ENCODE measurements at places on chromosomes 2 and 18.
A peak's percentile ranks its signal among the peaks of the same experiment; 100 is the strongest.

DNA sequence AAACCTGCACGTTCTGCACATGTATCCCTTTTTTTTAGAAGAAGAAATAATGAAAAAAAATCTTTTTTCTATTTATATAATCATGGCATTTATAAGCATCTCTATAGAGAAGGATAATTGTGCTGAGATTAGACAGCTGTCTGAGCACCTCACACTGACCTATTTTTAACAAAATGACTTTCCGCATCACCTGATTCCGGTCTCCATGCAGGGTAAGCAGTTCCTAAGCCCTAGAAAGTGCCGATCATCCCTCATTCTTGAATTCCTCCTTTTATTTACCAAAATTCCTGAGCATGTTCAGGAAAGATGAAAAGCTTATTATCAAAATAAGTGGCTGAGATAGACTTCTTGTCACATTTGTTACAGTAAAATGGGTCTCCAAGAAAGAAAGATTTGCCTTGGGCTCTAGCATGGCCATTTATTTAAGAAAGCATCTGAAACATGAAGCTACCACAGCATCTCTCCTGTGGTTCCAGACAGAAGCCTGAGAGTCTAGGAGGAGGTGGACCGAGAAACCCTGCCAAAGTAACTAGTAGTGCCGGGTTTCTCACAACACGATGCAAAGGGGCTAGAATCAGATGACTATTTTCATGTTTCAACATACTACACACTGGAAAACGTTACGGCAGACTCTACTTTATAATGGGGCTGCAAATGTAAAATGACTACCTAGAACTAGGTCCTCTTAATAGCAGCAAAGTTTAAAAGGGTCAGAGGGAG is 670 bp downstream of the GKN1 start:
- DNase-seq, result no peak

GRCh38 chr2:69226903-69227302 is 160.1 kb downstream of the GFPT1 start:
- DNase-seq, result no peak

- no peak for DNase-seq
Measured at GRCh38 chr2:36403675-36404230, 48.2 kb downstream of the CRIM1 start.

- DNase-seq, result no peak
Measured at GRCh38 chr2:148132412-148132811, 111.5 kb downstream of the MBD5 start.

GRCh38 chr2:240437861-240438809 is 2.7 kb downstream of the GPC1 start:
- DNase-seq, result peak; percentile 59

- no peak for DNase-seq
Measured at GRCh38 chr2:158004126-158004764, 97.4 kb upstream of the UPP2 start.

- DNase-seq, result no peak
Measured at GRCh38 chr18:71028285-71028762, 739.5 kb downstream of the SOCS6 start.

DNA sequence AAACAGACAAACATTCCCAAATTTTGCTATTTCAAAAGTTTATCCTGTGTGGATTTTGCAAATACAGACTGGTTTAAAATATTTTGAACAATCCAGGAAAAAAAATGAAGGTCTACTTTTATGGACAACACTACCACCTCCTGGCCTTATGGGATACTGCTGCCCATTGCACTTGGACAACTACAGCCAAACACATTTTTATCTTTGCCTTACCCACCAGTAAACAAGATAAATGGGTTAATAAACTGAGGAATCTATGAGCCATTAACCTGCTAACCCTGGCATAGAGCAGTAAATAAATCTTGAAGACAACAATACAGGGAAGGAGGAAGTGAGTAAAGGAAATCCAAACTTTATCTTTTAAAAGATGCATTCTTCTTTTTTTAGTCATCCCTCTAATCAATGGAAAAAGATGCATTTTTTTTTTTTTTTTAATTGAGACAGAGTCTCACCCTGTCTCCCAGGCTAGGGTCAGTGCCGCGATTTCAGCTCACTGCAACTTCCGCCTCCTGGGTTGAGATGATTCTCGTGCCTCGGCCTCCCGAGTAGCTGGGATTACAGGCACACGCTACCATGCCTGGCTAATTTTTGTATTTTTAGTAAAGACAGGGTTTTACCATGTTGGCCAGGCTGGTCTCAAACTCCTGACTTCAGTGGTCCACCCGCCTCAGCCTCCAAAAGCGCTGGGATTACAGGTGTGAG is 2.1 kb upstream of the SPIRE1 start:
- DNase-seq, result peak; percentile 73

DNA sequence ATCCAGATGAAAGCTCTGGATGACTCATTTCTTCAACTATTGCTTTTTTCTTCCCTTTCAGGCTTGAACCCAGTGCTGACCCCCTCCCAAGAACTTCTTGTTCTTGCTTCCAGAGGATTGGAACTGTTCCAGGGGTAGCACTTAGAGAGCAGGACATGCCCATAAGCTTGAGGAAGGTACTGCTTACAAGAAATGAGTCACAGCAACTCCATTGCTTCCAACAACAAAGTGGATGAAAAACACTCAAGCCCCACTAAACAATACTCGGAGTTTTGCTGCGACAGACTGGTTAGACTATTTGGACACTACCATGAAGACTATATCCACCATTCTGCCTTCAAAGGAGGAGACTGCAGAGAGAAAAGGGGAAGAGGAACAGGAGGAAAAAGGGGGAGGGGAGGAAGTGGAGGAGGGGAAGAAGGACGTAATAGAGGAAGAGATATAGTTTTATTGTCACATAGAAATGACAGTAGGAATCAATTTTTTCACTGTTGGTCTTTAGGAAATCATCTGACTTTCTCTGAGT is 1.6 kb upstream of the EPC2 start:
- no peak for DNase-seq

Data from muscle of arm (tissue), 14 donors.